ENCODE measurements at places on chromosomes 6 and 20. TPM values are rescaled to one million over a fixed set of nuclear protein-coding genes. Genes with fewer than 3 reads are reported as not detected.

DNA sequence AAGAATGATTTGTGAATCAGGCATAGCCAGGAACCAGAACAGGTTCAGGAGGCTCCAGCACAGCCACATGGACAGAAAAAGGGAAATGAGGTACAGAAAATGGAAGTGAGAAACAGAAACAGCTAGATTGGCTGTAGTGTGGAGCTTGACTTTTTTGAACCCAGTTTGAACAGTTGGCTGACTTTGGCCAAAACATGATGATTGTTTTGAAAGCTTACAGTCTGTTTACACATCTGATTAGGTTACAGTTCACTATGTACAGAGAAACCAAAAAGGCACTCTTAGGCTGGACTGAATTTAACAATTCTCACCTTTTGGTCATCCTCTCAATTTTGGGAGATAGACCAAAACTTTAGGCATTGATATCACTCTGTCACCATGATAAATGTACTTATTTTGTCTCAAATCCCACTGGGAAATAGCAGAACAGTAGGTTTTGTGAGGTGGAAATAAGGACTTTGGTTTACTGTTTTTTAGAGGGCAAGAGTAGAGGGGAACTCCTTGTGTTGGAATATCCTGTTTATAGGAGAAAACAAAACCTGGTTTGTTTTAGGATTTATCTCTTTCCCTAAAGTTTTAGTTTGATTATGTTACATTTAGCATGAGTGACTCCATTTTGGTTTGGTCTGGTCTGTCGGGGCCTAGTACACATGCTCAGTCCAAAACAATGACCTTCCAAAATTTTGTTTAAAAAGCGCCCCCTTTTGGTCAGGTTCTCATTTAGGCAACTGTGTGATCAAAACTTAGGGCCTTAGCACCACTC is 123.1 kb downstream of the OLIG3 start:
- no peaks in the 10 kb centered on the region for H3K36me3 ChIP-seq
- no peaks in the 10 kb centered on the region for H3K27me3 ChIP-seq
- no peak for DNase-seq
- H3K4me3 ChIP-seq = no peak overlapping the region

DNA sequence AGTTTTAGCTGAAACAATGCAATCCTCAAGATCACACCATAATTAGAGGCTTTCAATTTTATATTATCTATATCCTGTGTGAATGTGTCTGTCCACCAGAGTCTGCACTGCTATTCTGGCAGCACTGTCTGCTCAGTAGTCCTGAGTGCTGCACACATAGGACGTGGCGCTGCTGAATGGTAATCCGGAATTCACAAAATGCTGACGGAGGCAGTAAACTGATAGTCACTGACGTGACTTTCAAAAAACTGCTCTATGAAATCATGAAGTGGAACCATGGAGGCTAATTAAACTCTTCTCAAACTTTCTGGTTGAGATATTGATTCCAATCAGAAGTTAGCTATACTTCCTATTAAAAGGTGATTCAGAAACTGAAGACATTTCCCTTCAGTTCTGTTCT is 190.8 kb upstream of the NOX3 start:
- no peaks in the 10 kb centered on the region for H3K36me3 ChIP-seq
- DNase-seq = no peak
- H3K4me1 ChIP-seq = no peaks in the 10 kb centered on the region

GRCh38 chr6:148912252-148912651 is 165.4 kb downstream of the UST start:
- no peak overlapping the region for H3K4me3 ChIP-seq
- no peak for DNase-seq
- H3K27ac ChIP-seq = no peak overlapping the region
- no peaks in the 10 kb centered on the region for H3K36me3 ChIP-seq
- no peaks in the 10 kb centered on the region for H3K27me3 ChIP-seq

Gene MLN
- not detected for total RNA-seq

Gene ADAT2
- 3.2 TPM for total RNA-seq

Gene PET117
- 11.5 TPM for total RNA-seq

Gene PRRC2A
- 46.0 TPM for total RNA-seq

All from GM23248 (cell line).